Right lung (tissue), 10 donors: ENCODE measurements at places on chromosomes 4 and X. TPM values are rescaled to one million over a fixed set of nuclear protein-coding genes. Genes with fewer than 3 reads are reported as not detected.

- no peak for DNase-seq
Observed at GRCh38 chr4:122542411-122543236, 78.2 kb downstream of the IL21 start.

- no peak for DNase-seq
Observed at GRCh38 chrX:103932133-103932532, 30.3 kb upstream of the TMSB15B start.

JADE1 gene
- polyA plus RNA-seq = 22.3 TPM

DNA sequence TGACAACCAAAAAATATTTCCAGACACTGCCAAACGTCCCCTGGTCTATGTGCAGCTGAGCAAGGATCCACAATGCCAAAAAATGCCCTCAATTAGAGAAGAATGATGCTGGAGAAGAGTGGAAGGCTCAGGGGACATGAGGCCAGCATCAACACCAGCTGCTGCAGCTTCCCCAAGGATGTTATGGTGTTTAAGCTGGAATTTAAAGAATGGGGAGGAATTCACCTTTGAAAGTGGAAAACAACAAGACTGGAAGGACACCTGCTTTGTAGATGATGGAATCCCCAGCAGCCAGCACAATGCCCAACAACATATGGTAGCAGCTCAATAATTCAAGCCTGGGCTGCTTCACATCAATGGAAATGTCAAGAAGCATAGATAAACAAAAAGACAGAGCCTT is 20.3 kb upstream of the SMPX start:
- DNase-seq = no peak

- DNase-seq = no peak
Observed at GRCh38 chr4:55445921-55446577, 50.3 kb downstream of the TMEM165 start.

DNA sequence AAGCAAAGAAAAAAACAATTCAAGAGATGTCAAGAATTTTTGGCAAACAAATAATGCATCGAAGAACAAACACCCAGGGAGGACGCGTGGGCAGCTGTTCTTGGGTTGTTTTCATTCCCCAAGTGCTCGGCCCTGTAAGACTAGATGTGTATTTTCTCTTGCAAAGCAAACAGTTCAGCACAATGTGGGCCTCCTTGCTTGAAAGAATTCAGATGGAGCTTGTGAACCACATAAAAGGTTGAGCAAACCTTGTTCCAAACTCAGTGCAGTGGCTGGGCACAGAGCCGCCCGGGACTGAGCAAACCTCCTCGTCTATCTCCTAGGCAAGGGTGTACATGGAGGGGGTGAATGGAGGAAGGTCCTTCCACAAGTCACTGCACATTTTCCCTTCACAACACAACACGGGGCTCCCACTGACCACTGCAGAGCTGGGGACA is 82.4 kb downstream of the HTRA3 start:
- no peak for DNase-seq

DNA sequence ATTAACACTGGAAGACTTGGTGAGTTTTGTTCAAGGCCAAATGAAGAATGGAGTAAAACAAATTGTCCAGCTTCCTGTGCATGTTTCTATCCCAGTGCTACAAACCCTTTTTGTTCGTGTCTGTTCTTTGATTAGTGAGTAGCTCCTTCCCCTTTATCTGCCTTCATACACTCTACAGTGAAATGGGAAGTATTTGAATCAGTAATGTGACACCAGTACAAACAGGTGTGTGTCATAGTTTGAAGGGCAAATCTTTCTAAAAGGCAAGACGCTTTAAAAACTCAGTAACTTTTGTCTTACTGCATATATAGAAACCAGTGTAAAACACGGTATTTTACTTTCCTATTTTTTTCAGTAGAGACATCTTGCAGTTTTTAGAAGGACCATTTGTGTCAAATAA is 5.9 kb downstream of the ARHGEF38 start:
- DNase-seq = no peak

DNA sequence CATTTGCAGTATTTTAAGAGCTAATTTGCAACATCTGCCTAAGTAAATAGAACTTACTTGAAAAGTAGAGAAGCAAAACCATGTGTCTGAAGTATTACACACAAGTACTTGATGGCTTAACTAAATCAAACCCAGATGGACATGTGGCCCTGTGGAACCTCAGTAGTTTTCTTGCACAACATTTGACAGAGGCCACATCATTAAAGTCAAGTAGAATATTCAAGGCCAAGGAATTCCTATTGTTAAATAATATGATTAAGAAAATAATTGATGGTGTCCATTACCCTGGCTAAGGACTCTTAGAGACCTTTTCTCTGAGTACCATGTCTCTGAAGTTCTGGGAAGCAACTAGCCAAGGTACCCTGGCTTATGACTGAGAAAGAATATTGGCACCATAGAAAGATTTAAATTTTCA is 135.4 kb upstream of the OTUD4 start:
- no peak for DNase-seq

- no peak for DNase-seq
Observed at GRCh38 chrX:37787423-37787869, 7.6 kb downstream of the CYBB start.

TASL gene
- 0.91 TPM for polyA plus RNA-seq

MAD2L1 gene
- 59.9 TPM for polyA plus RNA-seq
